ENCODE measurements at places on chromosomes 6 and 20. TPM values are rescaled to one million over a fixed set of nuclear protein-coding genes. Genes with fewer than 3 reads are reported as not detected.
A peak's percentile ranks its signal among the peaks of the same experiment; 100 is the strongest.

DNA sequence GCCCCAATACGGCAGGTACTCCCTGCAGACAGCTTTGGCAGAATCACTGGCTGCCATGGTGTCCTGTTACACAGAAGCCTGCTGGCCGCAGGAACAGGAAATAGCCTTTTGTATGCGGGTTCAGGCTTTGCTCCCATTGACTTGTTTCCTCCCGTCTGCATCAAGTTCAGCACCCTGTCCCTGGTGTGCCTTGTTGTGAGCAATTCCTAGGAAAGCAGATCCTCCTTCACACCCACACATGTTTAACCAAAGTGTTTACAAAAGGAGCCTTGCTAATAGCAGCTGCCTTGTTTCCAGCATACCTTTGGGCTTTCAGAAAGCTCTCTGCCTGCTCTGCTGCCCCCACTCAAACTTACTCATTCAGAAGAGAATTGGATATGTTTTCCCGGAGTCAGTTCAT is 127.2 kb upstream of the SUPT3H start:
- DNase-seq: peak; percentile 43
- peaks cover 9% of the 10 kb centered on the region for H3K4me1 ChIP-seq
- H3K27ac ChIP-seq: peak overlapping the region; percentile 26
- no peaks in the 10 kb centered on the region for H3K36me3 ChIP-seq
- H3K27me3 ChIP-seq: no peaks in the 10 kb centered on the region
- H3K4me3 ChIP-seq: no peak overlapping the region

- H3K4me3 ChIP-seq: no peak overlapping the region
- no peaks in the 10 kb centered on the region for H3K27me3 ChIP-seq
- H3K36me3 ChIP-seq: no peaks in the 10 kb centered on the region
- DNase-seq: no peak
- no peaks in the 10 kb centered on the region for H3K4me1 ChIP-seq
Observed at GRCh38 chr20:19137641-19138040, 74.8 kb upstream of the SLC24A3 start.

The LY6G6C gene
- polyA plus RNA-seq: 0.39 TPM

DNA sequence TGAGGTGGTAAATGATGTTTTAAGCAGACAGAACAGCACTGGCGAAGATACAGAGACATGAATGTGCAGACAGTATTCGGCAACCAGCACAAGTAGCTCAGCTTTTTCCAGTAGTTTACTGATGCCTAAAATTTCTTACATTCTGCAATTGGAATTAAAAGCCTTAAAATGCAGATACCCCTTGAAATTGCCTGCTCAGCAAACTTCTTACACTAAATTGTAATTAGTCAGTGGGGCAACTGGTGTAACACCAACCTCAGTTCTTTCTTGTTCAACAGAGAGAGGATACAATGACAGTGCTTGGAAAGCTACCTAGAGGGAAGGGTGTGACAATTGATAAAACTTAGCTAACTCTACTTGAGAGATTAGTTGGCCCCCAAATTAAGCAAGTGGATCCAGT is 121.1 kb upstream of the ENPP5 start:
- H3K4me3 ChIP-seq: no peak overlapping the region
- H3K4me1 ChIP-seq: peaks cover 5% of the 10 kb centered on the region
- H3K27me3 ChIP-seq: no peaks in the 10 kb centered on the region
- no peak for DNase-seq
- no peak overlapping the region for H3K27ac ChIP-seq
- H3K36me3 ChIP-seq: no peaks in the 10 kb centered on the region
